ENCODE measurements at places on chromosomes 16 and 17.
A peak's percentile ranks its signal among the peaks of the same experiment; 100 is the strongest.

GRCh38 chr17:37532756-37533155 is 43.1 kb downstream of the DUSP14 start:
- DNase-seq, result no peak

GRCh38 chr17:11780621-11781020 is 182.4 kb downstream of the DNAH9 start:
- DNase-seq, result no peak

GRCh38 chr17:42699415-42699740 is 17.0 kb downstream of the CNTNAP1 start:
- DNase-seq, result no peak

GRCh38 chr16:87970186-87970585 is 19.0 kb downstream of the BANP start:
- DNase-seq, result no peak

DNA sequence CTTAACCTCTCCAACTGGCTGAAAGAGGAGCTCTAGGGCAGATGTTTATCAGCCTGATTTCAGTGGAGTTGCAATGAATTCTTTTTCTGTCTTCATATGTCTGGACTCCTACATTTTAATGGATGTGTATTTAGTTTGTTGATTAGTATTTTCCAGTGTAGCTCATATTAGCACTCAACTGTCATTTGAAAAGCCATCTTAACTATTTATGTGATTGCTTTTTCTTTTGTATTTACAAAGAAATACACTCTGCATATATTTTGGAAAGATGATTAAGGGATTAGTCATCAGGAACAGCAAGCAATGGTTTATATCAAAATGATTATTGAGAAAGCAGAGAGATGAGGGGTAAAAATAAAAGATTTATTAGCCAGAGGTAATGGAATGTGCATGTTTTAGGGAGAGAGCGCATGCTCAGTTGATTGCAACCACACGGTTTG is 71.1 kb downstream of the WWOX start:
- no peak for DNase-seq

DNA sequence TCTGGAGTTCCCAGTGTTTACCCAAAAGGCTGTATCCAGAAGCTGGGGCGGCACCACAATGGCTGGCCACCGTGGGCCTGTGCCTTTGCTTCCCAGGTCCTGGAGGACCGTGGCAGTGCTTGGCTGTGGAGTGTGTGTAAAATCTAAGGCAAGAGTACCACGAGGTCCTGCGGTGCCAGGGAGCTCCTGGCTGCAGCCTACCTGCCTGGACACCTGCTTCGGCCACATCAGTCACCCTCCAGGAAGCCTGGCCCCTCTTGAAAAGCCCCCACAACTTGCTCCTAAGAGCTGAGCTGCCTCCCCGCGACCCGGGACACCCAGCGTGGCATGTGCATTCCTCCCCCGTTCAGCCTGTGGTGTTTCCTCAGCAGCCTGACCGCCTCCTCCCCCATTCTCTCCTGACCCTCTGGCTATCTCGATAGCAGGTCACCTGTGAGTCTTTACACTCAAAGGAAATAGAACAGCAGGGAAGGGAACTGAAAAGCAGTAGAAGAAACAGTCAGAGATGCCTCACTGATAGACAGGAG is 7.9 kb downstream of the TIMM22 start:
- no peak for DNase-seq

DNA sequence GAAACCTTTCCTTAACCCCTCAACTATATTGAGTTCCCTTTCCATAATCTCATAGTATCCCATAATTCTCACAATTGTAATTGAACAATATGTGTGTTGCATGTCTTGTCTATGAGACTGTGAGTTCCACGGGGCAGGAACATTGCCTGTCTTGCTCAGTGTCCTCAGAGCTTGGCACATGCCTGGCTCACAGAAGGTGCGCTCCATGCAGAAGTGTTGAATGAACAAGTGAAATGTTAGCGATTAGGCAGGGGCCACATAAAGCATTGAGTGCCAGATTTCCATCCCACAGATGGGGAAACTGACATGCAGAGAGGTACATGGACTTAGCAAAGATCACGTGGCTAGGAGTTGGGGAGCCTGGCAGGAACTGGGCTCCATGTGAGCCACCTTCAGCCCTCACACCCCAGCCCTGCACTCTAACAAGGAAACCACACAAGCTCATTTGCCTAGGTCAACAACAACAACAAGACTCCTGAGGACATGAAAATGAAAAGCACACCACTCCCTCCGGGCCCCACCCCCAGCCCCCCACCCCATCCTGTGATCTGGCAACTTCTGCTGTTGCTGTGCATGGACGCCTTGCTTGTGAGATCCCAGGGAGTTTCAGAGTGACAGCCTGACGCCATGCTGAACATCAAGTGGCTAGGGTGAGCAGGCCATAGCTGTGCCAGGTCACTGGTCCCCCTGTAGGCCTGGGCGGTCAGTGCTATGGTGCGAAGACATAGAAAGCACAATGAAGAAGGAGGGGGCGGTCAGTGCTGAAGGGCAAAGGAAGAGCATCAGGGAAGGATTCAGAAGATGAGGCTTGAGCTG is 5.0 kb downstream of the PIK3R5 start:
- DNase-seq, result no peak

DNA sequence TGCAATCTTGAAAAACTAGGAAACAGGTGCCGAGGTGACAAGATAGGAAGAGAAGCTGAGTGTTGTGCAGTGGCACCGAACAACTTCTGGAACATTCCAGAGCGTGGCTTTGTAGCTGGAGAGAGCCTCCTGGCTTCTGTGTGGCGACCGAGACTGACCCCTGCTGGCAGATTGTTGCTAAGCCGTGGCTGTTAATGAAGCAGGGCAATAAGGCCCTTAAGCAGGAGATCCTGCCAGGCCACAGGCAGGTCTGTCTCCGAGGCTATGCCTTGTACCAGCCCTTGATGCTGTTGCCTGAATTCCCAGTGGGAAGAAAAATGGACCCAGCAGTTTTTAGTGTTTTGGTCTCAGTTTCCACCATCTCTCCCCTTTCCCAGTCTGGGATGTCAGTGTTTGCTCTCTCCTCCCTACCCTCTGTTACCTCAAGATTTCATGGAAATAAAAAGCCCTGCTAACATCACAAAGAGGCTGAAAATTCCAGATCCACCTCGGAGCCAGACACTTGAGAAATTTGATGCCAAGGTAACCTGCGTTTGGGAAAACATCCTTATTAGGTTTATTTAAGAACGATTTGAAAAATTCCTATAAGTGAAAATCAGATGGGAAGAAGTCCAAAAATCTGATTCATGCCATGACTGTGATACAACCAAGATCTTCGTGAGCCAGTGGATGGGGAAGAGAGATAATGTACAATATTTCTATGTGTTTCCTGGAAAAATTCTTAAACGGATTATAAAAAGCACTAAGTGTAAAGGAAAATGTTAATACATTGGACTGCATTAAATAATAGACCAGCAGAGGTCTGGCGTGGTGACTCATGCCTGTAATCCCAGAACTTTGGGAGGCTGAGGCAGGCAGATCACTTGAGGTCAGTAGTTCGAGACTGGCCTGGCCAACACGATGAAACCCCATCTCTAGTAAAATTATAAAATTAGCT is 265.1 kb downstream of the PRKCA start:
- peak; percentile 86 for DNase-seq

- no peak for DNase-seq
These were observed 1.5 kb upstream of the ARL5C start for GRCh38 chr17:39167476-39167875.

- no peak for DNase-seq
These were observed 42.4 kb upstream of the SLC38A10 start for GRCh38 chr17:81337476-81337879.

GRCh38 chr17:61443475-61443882 is 8.7 kb upstream of the TBX4 start:
- DNase-seq, result no peak

- no peak for DNase-seq
These were observed 94.4 kb upstream of the CIBAR2 start for GRCh38 chr16:85206472-85207356.
